ENCODE measurements at places on chromosomes 7 and 10.

- DNase-seq = no peak
Measured at GRCh38 chr7:156773966-156774365, 119.0 kb downstream of the LMBR1 start.

- no peak for DNase-seq
Measured at GRCh38 chr7:124881981-124882380, 47.6 kb downstream of the POT1 start.

- DNase-seq = no peak
Measured at GRCh38 chr10:22629852-22630233, 84.5 kb downstream of the PIP4K2A start.

DNA sequence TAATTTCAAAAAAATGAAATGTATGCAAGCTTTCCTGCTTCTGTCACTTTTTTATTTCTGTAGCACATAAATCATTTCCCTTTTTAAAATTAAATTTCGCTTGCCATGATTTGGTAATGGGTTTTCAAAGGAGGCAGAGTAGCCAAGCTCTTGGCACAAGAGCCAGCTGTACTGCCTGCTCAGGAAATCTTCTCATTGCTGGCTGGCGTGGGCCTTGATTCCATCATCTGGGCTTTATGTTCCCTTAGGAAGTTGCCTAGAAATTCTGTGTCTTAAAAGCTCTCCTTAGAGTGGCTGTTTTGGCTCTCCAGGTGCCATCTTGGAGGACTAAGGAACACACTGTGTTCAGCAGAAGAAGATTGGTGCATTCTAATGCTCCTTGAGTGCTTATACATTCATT is 107.4 kb downstream of the ARID5B start:
- DNase-seq = no peak

- no peak for DNase-seq
Measured at GRCh38 chr7:139784648-139785047, 6.8 kb upstream of the HIPK2 start.
